ENCODE measurements at places on chromosomes 16 and 17.

GRCh38 chr17:42918902-42919521 is 18.4 kb downstream of the G6PC1 start:
- DNase-seq = no peak

- no peak for DNase-seq
Measured at GRCh38 chr17:10112962-10113361, 85.4 kb downstream of the GAS7 start.

DNA sequence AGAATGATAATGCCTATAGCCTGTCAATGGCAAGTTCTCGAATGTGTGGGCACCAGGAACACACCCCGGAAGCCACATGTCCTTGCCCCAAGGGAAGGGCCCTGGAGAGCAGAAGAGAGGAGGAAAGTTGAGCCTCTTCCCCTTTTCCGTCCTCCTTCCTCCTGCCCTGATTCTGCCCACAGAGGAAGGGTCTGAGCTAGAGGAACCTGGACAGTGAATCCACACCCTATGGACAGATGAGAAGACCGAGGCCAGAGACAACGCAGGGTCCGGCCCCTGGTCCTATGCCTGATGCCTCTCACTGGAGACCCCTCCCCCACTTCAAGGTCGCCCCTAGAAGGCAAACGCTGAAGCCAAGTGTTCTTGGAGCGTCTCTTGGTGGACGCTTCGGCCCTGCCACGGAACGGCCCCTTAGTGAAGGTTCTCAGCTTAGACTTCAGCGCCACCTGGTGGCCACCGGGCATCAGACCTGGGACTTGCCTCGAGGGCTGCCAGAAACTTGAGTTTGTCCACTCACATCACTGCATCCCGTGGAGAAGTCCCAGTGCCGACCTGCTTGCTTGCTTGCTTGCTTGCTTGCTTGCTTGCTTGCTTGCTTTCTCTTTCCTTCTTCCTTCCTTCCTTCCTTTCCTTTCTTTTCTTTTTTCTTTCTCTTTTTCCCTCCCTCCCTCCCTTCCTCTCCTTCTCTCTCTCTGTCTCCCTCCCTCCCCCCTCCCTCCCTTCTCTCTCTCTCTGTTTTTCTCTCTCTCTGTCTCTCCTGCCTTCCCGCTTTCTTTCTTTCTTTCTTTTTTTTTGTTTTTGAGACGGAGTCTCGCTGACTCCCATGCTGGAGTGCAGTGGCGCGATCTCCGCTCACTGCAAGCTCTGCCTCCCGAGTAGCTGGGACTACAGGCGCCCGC is 20.6 kb upstream of the SPNS3 start:
- peak; percentile 83 for DNase-seq

- no peak for DNase-seq
Measured at GRCh38 chr17:79986411-79987186, 49.1 kb downstream of the TBC1D16 start.

DNA sequence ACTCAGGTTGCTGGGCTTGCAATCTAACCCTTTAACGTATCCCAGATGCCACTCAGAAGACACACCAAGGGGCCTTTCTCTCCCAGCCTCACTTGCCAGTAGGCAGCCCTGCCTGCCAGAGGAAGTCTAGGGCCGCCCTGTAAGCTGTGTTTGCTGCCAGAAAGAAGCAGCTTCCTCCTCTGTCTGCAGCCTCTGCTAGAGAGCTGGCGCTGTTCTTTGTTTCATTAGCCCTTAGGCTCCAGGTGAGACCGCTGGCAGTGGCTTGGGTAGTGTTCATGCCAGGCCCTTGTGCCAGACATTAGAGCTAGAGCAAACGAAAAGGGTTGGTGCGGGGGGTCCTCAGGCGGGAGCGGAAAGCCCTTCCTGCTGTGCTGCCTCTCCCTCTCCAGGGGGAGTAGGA is 8.9 kb downstream of the CTRL start:
- no peak for DNase-seq

DNA sequence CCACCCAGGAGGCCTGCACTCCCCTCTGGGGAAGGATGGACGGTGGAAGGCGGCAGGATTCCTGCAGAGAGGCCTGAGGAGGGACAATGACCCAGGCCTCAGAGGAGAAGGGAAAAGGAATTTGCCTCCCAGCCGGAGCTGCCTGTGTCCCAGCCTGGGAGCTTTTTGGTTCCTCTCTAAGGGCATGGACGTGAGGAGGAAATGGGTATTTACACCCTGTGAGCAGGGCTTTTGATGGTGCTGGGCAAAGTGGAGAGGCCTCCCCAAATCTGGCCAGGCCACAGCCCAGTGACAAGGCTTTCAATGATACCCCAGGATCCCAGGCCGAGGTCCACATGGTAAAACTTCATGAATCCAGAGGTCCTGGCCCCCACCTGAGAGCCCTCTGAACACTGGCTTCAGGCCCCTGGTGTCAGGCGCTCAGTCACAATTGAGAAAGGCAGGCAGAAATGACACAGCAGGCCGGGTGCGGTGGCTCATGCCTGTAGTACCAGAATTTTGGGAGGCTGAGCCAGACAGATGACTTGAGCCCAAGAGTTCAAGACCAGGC is 56.0 kb upstream of the DOC2B start:
- no peak for DNase-seq

- DNase-seq = no peak
Measured at GRCh38 chr16:12305847-12306801, 329.6 kb downstream of the SNX29 start.

DNA sequence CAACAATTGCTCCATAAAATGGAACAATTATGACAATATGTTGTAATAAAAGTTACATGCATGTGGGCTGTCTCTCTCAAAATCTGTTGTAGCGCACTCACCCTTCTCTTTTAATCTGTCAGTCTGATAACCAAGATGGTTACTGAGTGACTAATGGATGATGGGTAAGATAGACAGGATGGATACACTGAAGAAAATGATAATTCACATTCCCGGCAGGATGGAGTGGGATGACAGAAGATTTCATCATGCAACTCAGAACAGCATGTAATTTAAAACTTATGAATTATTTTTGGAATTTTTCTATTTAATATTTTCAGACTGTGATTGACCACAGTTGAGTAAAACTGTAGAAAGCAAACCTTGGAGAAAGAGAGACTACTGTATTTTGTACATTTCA is 30.5 kb downstream of the CDH13 start:
- DNase-seq = no peak

DNA sequence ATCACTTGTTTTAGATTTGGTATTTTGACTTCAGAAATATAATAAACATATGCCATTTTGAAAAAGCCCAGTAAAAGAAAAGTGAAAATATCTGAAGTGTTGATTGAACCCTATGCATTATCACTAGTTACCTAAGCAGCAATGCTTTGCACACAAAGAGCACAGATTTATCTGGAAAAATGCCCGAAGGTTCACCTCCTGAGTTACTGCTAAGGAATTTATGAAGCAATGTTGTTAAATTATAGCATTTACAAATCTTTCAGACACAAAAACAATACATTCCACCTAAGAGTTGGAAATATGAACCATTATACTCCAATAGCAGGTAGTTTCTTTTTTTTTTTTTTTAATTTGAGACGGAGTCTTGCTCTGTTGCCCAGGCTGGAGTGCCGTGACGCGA is 38.9 kb upstream of the GHDC start:
- no peak for DNase-seq

DNA sequence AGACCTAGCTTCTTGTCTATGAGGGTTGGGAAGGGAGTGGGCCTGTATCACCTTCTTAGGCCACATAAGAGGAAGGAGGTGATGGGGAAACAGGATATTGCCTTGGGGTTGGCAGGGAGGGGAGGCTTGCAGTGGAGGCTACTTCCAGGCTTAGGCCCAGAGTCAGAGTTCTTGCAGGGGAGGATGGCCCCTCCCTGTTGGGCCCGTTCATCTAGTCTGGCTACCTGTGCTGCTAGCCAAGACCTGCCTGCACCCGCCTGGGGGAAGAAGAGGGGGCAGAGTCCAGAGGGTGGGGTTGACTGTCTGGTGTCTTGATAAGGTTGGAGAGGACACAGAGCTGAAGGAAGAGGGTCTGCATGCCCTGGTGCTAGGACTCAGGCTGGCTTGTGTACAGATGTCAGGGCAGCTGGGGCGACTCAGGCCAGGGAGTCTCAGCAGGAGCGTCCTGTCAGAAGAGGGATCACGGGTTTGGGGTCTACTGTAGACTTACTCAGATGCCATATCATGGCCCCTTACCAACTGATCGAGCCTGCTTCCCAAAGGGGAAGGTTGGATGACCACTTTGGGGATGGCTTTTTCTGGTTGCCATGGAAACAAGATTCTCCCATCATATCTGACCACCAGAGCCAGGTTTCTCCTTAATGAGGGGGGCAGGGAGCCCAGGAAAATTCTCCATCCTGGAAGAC is 5.3 kb downstream of the KDM6B start:
- no peak for DNase-seq

DNA sequence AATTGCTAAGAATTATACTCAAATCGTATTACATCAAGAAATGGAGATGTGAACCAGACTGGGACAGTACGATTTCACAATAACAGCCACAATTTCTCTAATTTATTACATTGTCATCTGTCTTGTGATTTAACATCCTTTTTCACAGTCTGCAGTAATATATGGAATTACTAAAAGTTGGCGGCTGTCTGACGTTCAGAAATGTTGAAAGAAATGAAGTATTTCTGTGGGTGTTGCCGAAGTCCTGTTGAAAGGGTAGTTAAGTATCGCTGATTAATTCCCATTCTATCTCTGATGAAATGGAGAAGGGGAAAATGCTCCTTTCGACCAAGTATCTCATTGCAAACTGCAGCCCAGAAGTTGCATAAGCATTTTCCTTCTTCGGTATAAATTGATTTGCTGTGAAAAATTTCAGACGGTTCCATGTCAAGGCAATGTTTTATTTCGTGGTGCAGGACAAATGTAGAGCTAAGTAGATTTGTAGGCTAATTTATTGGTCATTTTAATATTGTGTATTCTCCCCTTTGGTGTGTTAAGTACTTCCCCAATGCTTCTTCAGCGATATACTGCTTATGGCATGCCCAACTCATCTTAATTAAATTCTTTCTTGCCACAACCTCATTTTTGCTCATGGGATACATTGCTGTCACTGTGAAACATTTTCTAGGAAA is 775.2 kb upstream of the RBFOX1 start:
- DNase-seq = no peak

DNA sequence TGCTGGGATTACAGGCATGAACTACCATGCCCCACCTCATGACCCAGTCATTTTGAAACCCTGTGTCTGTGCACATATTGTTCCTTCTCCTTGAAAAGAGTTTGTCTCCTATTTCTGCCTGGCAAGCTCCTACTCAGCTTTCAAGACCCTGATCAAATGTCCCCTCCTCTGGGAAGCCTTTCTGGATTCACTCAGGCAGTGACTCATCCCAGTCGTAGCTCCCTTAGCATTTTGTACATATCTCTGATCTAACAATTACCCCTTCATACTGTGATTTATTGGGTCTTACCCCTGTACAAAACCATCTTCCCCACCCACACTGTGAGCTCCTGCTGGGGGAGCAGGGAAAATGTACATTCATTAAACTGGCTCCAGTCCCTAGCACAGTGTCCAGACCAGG is 18.1 kb upstream of the ABCC12 start:
- DNase-seq = no peak

DNA sequence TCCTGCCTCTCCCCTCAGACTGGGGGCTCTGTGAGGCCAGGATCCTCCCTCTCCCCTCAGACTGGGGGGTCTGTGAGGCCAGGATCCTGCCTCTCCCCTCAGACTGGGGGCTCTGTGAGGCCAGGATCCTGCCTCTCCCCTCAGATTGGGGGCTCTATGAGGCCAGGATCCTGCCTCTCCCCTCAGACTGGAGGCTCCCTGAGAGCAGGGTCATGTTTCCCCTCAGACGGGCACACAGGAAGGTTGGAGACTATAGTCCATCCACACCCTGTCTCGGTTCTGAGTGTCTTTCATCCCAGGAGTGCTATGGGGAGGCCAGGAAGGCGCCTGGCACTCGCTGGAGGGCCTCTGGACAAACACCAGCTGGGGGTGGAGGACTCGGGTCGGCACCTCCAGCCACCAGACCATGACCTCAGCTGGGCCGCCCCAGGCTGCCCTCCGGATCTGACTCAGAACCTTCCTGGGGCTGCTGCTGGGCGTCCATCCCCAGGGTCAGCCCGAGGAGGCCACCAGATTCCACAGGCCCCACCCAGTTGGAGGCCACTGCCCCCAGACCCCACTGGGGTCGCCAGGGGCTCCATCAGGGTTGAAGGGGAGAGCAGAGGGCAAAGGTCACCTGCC is 21.9 kb upstream of the DLX4 start:
- no peak for DNase-seq

- DNase-seq = no peak
Measured at GRCh38 chr17:59370593-59371299, 39.3 kb downstream of the YPEL2 start.

GRCh38 chr17:80189611-80190010 is 19.8 kb downstream of the CARD14 start:
- DNase-seq = no peak

- no peak for DNase-seq
Measured at GRCh38 chr17:19347323-19348080, 15.0 kb downstream of the B9D1 start.

DNA sequence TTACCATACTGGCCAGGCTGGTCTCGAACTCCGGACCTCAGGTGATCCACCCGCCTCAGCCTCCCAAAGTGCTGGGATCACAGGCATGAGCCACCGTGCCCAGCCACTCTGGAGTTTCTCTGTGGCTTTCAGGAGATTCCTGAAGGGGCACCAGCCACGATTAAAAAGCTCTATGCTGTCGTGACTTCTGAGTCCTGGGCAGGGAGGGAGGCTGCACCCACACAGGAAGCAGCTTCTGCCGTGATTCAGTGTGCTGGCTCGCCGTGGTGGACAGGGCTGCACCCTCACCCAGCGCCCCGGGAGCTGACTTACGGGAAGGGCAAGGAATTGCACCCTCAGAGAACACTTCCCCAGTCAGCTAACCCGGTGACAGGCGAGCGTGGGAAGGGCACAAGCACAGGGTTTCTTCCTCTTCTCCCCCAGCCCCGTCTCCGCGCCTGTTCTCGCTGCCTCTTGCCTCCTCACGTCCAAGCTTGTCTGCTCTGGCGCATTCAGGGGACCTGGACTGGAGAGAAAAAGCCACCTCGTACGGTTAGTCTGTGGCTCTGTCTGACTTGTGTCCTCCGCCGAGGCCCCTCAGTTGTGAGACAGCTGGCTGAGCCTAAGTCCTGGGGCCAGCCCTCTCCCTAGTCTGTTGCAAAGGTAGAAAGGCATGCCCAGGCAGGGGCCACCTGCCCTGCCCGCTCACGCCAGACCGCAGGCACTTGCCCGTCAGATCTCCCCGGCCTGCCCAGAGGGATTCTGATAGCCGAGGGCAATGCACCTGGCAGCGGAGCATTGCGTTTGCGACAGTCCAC is 145.0 kb downstream of the SEC14L1 start:
- DNase-seq = no peak

DNA sequence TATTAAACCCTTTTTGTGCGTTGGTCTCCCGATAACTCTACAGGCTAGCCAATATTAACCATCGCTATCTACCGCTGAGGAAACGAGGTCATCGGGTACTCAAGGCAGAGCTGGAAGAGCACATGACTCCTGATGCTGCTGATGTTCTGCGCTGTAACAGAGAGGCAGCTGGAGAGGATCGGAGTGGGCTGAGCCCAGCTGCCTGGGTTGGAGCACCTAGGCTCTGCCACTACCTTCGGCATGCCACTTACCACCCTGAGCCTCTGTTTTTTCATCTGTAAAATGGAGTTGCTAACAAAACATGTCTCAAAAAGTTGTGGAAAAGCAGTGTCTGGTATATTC is 432 bp upstream of the SLC46A1 start:
- DNase-seq = no peak

- no peak for DNase-seq
Measured at GRCh38 chr17:73550556-73550955, 93.7 kb downstream of the SDK2 start.

- DNase-seq = no peak
Measured at GRCh38 chr17:30366536-30366935, 12.2 kb upstream of the CPD start.

- peak; percentile 62 for DNase-seq
Measured at GRCh38 chr17:81035521-81036196, 708 bp downstream of the BAIAP2 start.
